ENCODE measurements at places on chromosomes 2 and 18.

GRCh38 chr2:27050281-27050995 is 1.0 kb upstream of the AGBL5 start:
- DNase-seq, result peak; percentile 94

DNA sequence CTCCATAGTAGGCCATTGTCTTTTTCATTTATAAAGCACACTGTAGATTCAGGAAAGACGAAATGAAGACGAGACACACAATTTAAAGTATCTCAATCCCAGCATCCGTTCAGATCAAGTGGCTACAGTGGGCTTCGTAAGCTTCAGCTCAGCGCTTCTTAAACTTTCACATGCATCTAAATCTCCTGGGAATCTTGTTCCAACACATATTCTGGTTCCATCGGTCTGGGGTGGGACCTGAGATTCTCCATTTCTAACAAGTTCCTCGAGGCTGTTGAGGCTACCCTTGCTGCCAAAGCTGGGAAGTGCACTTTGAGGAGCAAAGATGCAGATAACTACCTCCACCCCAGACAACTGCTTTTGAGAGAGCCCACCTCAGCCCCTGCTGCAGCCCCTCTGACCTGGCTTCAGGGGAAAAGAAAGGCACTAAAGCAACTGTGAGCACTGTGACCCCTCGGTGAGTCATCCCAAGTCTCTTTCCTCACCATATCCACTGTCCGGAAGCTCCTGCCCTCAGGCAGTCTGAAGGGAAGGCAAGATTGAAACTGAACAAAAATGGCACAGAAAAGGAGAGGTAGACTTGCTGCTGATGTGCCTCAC is 201.1 kb upstream of the FBXO11 start:
- DNase-seq, result no peak

GRCh38 chr2:72438364-72438763 is 290.7 kb upstream of the CYP26B1 start:
- DNase-seq, result no peak

- no peak for DNase-seq
These were observed 34.2 kb downstream of the TMEM17 start for GRCh38 chr2:62471816-62472215.

All from mucosa of gallbladder (tissue), 1 donor.